ENCODE measurements at places on chromosomes 3 and 15. TPM values are rescaled to one million over a fixed set of nuclear protein-coding genes. Genes with fewer than 3 reads are reported as not detected.

The TM6SF1 gene
- 19.7 TPM for total RNA-seq

The SLC6A1 gene
- total RNA-seq: not detected

The C15orf62 gene
- under 0.01 TPM for total RNA-seq

The TAGLN3 gene
- not detected for total RNA-seq

The TEX55 gene
- not detected for total RNA-seq

The IL5RA gene
- not detected for total RNA-seq

The MON1A gene
- 4.0 TPM for total RNA-seq

The RTP1 gene
- not detected for total RNA-seq

The FOXL2 gene
- total RNA-seq: under 0.01 TPM

The SAMMSON gene
- not detected for total RNA-seq

The PAQR5 gene
- not detected for total RNA-seq

The ILDR1 gene
- not detected for total RNA-seq

The TGM5 gene
- total RNA-seq: not detected

The MORC1 gene
- not detected for total RNA-seq

The LNP1 gene
- 0.34 TPM for total RNA-seq
